ENCODE measurements at places on chromosomes 6 and 20.

DNA sequence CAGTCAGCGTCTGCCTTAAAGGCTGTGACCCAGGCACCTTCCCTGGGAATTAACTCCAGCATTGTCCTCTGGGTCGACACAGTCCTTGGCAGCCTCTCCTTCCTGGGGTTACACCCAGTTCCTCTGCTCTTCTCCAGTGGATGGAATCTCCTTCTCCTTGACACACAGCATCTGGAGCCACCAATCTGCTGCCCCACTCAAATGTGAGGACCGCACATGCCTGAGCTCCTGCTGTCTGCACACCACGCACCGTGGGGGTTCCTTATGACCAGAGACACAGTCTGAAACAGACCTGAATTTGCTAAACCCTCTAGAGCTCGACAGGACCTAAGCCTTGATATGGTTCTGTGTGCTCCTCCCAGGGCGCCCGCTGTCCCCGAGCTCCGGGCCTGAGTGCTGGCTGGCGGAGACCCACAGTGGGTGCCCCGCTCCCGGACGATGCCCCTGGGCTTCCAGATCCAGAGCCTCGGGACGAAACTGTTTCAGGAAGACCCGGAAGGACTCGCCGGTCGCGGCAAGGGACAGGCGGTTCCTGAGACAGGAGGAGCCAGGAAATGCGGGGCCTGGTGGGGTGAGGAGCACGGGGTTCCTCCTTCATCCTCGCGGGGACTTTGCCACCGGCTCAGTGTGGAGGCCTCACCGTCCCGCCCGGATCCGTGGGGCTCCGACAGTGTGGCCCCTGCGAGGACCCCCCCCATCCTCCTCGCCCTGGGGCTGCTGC lies 2.5 kb upstream of the RAET1G start:
- no peak for DNase-seq

DNA sequence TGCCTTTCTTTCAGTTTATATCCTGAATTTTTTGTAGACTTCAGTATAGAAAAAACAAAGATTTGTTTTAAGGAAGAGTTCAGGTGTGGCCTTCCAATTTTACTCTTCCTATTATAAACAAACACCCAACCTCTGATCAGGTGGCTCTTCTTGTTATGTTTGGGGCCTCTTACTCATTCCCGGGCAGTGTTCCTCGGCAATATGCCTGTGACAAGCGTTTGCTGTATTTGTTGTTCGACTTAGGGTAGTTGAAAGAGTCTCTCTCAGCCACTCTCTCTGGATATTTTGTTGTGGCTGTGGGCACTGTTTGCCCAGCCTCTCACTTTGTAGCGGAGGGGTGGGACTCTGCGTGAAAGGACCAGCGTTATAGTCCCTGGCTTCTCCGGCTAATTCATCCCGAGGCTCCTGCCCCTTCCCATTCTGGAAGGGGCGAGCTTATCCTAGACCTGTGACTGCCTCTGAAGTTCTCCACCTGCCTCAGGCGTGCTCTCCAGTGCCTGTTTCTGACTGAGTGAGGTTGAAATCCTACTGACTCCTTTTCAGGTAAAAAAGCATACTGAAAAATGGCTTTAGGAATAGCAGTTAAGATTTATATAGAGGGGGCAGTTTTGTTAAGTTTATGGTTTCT lies 97.4 kb downstream of the PLCB4 start:
- no peak for DNase-seq

GRCh38 chr20:1263853-1264252 lies 2.2 kb upstream of the SNPH start:
- DNase-seq: no peak

GRCh38 chr6:149840345-149841075 lies 23.6 kb downstream of the LRP11 start:
- DNase-seq: peak; percentile 86

- no peak for DNase-seq
Observed at GRCh38 chr20:17023036-17023435, 203.8 kb upstream of the PCSK2 start.

GRCh38 chr6:14881398-14881797 lies 364.5 kb upstream of the JARID2 start:
- DNase-seq: no peak

- no peak for DNase-seq
Observed at GRCh38 chr20:52269321-52269720, 77.7 kb upstream of the ZFP64 start.
